Spleen (tissue), 13 donors: ENCODE measurements at places on chromosomes 1 and 21. TPM values are rescaled to one million over a fixed set of nuclear protein-coding genes. Genes with fewer than 3 reads are reported as not detected.

The FCRL1 gene
- 54.5 TPM for polyA plus RNA-seq

GRCh38 chr1:11156963-11157362, 32.2 kb upstream of the ANGPTL7 start:
- H3K27ac ChIP-seq: no peak overlapping the region
- H3K4me3 ChIP-seq: no peak overlapping the region
- H3K36me3 ChIP-seq: peaks cover 18% of the 10 kb centered on the region
- no peak for DNase-seq

GRCh38 chr1:200306944-200307754, 102.7 kb downstream of the ZNF281 start:
- peak overlapping the region; percentile 43 for H3K27ac ChIP-seq
- H3K4me3 ChIP-seq: no peak overlapping the region
- DNase-seq: no peak
- peaks cover 33% of the 10 kb centered on the region for H3K4me1 ChIP-seq
- H3K27me3 ChIP-seq: no peaks in the 10 kb centered on the region
- no peaks in the 10 kb centered on the region for H3K36me3 ChIP-seq

DNA sequence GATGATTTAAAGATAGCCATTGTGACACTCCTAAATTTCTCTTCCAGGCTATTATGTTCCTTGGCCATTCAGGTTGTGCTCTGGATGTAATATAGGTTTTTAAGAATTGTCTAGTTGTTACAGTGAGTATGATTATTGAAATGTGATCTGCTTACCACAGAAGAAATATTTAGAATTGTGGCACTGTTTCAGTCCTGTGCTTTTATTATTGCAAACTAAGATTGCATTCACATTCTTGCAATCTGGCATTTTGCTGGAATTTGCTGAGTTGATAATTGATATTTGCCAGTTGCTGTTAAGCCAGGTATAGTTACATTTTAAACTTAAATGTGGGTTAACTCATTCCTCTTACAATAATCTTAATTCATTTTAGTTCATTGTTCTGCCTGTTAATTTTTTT, 22.3 kb downstream of the EXO1 start:
- H3K36me3 ChIP-seq: no peaks in the 10 kb centered on the region
- no peaks in the 10 kb centered on the region for H3K4me1 ChIP-seq
- H3K27me3 ChIP-seq: no peaks in the 10 kb centered on the region
- DNase-seq: no peak
- H3K4me3 ChIP-seq: no peak overlapping the region
- H3K27ac ChIP-seq: no peak overlapping the region

The AK2 gene
- 42.8 TPM for polyA plus RNA-seq

GRCh38 chr1:239112101-239112935, 274.1 kb upstream of the CHRM3 start:
- no peak for DNase-seq
- no peaks in the 10 kb centered on the region for H3K36me3 ChIP-seq
- H3K4me3 ChIP-seq: no peak overlapping the region
- H3K27ac ChIP-seq: no peak overlapping the region
- no peaks in the 10 kb centered on the region for H3K4me1 ChIP-seq
- H3K27me3 ChIP-seq: no peaks in the 10 kb centered on the region

The RLF gene
- polyA plus RNA-seq: 3.8 TPM

- no peak overlapping the region for H3K27ac ChIP-seq
- H3K4me1 ChIP-seq: no peaks in the 10 kb centered on the region
- no peaks in the 10 kb centered on the region for H3K36me3 ChIP-seq
- H3K27me3 ChIP-seq: no peaks in the 10 kb centered on the region
- DNase-seq: no peak
- no peak overlapping the region for H3K4me3 ChIP-seq
Measured at GRCh38 chr1:214584805-214585766, 17.9 kb upstream of the CENPF start.

- H3K36me3 ChIP-seq: no peaks in the 10 kb centered on the region
- no peak overlapping the region for H3K4me3 ChIP-seq
- no peaks in the 10 kb centered on the region for H3K4me1 ChIP-seq
- no peaks in the 10 kb centered on the region for H3K27me3 ChIP-seq
- H3K27ac ChIP-seq: no peak overlapping the region
Measured at GRCh38 chr1:113456967-113457366, 66.7 kb downstream of the MAGI3 start.

DNA sequence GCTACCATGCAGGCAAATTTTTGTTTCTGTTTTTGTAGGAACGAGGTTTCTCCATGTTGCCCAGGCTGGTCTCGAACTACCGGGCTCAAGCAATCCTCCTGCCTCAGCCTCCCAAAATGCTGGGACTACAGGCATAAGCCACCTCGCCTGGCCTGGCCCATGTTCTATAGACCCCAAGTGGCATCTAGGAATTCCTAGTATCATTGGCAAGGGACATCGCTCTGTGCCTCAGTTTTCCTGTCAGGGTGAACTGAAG, 14.5 kb downstream of the NES start:
- no peak for DNase-seq
- peaks cover 1% of the 10 kb centered on the region for H3K27me3 ChIP-seq
- peaks cover 100% of the 10 kb centered on the region for H3K4me1 ChIP-seq
- no peak overlapping the region for H3K4me3 ChIP-seq

DNA sequence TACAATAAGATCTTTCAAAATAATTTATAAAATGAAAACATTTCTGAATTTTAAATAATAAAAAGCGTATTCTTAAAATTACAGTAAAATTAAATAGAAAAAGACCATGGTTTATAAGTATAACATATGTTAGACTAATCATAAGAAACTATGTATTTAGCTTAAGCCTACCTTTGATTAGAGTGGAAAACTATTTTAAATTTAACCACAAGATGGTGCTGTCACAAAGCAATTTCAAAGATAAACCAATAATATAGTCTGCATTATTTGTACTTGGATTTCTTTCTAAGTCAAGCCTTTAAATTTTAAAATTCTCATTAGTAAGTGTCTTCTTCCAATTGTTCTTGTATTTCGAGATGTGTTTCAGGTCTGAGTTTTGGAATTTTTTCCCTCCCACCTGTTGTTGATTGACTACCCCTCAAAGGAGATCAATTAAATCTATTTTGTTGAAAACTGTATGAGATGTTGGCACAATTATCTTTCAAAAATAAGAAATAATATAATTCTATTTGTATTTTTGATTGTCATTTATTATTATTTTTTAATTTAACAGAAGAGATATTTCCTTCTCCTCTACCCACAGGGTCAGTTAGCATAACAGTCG, 459.8 kb downstream of the KCNT2 start:
- H3K4me3 ChIP-seq: no peak overlapping the region
- H3K27ac ChIP-seq: no peak overlapping the region
- DNase-seq: no peak
- H3K36me3 ChIP-seq: no peaks in the 10 kb centered on the region
- no peaks in the 10 kb centered on the region for H3K4me1 ChIP-seq
- no peaks in the 10 kb centered on the region for H3K27me3 ChIP-seq

DNA sequence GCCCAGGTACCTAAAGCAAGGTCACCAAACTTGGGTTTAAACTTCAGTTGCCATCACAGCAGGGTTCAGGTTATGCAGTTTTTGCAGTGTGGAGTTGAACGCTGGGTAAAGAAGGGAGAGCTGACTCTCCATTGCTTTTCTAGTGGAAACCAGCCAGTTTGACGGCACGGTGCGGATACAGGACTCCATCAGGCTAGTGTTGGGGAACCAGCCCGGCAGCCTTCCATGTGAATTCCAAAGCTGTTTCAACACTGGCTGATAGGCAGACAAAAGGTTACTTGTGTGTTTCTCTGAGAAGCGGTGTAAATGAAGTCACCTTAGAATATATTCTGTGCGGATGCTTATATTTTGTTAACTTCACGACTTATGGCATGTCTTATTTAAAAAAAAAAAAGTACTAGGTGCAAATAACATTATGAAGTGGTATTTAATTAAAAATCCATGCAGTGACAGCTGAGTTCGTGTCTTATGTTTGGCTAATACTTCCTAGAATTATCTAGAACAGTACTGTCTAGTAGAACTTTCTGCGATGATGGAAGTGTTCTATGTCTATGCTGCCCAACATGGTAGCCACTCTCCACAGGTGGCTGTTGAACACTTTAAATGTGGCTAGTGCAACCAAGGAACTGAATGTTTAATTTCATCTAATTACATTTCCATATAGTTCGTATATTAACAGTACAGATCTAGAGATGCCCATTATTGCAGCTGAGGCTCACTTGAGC, 29.9 kb upstream of the RCAN3 start:
- no peaks in the 10 kb centered on the region for H3K36me3 ChIP-seq
- no peaks in the 10 kb centered on the region for H3K4me1 ChIP-seq
- no peak overlapping the region for H3K4me3 ChIP-seq
- no peak for DNase-seq

The VPS45 gene
- polyA plus RNA-seq: 21.6 TPM

DNA sequence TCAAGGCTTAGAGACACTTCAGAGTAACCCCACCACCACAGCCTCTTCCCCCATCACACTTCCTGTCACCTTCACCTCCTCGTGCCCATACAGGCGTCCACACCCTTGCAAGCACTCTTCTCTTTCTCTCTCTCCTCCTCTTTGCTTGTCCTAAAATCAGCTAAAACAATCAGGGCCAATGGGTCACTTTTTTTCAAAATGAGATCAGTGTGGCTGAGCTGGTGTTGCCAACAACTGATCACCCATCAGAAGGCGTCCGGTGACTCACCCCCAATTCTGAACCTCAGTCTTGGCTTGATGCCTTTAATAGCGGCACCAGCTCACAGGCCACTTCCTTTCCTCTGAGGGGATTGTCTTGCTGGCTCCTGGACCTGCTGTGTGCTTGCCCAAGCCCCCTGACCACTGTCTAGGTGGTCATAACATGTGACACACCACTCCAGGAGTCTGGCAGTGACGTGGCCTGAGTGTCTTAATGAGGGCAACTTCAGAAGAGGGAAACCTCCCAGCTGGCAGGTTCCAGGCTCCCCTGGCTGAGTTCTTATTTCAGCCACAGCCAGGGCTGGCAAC, 1.6 kb downstream of the DRAXIN start:
- DNase-seq: no peak
- no peaks in the 10 kb centered on the region for H3K36me3 ChIP-seq
- H3K4me3 ChIP-seq: no peak overlapping the region
- peaks cover 15% of the 10 kb centered on the region for H3K4me1 ChIP-seq

GRCh38 chr21:45590246-45590725, 48.0 kb upstream of the SLC19A1 start:
- no peaks in the 10 kb centered on the region for H3K27me3 ChIP-seq
- H3K27ac ChIP-seq: no peak overlapping the region
- DNase-seq: peak; percentile 91
- H3K36me3 ChIP-seq: no peaks in the 10 kb centered on the region
- peak overlapping the region; percentile 44 for H3K4me3 ChIP-seq
- H3K4me1 ChIP-seq: peaks cover 27% of the 10 kb centered on the region

DNA sequence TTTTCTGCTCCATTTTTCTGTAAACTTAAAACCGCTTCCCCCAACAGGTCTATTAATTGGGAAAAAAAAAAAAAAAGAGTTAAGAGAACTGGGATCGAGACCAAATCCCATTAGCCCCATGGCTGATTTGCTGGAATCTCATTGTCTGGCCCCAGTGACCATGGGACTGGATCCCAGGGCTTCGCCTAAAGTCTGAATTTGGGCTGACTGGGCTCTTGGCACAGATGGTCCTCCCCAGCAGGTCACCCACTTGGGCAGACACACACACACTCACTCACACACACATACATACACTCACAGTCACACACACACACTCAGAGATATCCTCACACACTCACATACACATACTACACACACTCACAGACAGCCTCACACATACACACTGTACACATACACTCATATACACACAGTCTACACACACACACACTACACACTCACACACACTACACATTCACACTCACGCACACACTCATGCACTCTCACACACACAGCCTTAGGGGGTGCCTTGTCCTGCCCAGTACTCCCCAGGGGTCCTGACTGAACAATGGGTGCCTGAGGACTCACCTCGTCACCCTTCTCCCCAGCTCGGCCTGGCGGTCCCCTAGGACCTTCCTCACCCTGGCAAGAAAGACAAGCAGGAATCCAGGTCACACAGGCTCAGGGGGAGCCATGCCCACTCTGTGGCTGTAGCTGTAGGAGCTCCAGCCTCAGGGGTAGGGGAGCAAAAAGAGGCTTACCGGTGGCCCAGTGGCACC, 7.5 kb downstream of the COL9A2 start:
- no peak overlapping the region for H3K4me3 ChIP-seq
- H3K4me1 ChIP-seq: peaks cover 30% of the 10 kb centered on the region
- no peak overlapping the region for H3K27ac ChIP-seq
- H3K27me3 ChIP-seq: no peaks in the 10 kb centered on the region

- H3K36me3 ChIP-seq: no peaks in the 10 kb centered on the region
- H3K4me1 ChIP-seq: no peaks in the 10 kb centered on the region
- H3K27ac ChIP-seq: no peak overlapping the region
- no peaks in the 10 kb centered on the region for H3K27me3 ChIP-seq
- no peak for DNase-seq
Measured at GRCh38 chr1:25167269-25168192, 64.8 kb downstream of the SYF2 start.

- H3K4me1 ChIP-seq: peaks cover 45% of the 10 kb centered on the region
- no peak for DNase-seq
- H3K27me3 ChIP-seq: no peaks in the 10 kb centered on the region
- H3K27ac ChIP-seq: no peak overlapping the region
Measured at GRCh38 chr1:93552741-93553455, 105.0 kb downstream of the FNBP1L start.

DNA sequence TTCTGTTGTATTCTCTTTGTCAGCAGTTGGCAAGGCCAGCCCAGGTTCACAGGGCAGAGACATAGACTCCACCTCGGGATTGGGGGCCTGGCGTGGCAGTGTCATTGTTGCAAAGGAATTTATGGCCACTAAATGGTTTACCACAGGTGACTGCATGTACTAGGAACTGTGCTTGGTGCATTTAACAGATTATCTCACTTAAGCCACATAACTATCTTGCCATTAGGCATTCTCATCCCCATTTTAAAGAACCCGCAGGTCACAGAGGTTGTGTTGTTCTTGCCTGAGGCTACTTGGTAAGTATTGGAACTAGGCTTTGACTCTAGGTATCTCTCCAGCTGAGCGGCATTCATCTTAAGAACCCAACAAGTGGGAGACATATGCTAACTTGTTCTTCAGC, 9.7 kb downstream of the TLCD4 start:
- DNase-seq: no peak
- no peaks in the 10 kb centered on the region for H3K4me1 ChIP-seq
- H3K27me3 ChIP-seq: no peaks in the 10 kb centered on the region
- H3K4me3 ChIP-seq: no peak overlapping the region
- H3K36me3 ChIP-seq: no peaks in the 10 kb centered on the region
- no peak overlapping the region for H3K27ac ChIP-seq

GRCh38 chr1:46682064-46682463, 10.4 kb downstream of the TEX38 start:
- no peak overlapping the region for H3K27ac ChIP-seq
- peaks cover 100% of the 10 kb centered on the region for H3K36me3 ChIP-seq
- H3K27me3 ChIP-seq: no peaks in the 10 kb centered on the region
- no peak overlapping the region for H3K4me3 ChIP-seq
- H3K4me1 ChIP-seq: no peaks in the 10 kb centered on the region
